GM23338 (cell line): ENCODE measurements at places on chromosomes 7 and 10. TPM values are rescaled to one million over a fixed set of nuclear protein-coding genes. Genes with fewer than 3 reads are reported as not detected.

STEAP2 gene
- total RNA-seq: 20.9 and 22.0 TPM in 2 replicates

DNA sequence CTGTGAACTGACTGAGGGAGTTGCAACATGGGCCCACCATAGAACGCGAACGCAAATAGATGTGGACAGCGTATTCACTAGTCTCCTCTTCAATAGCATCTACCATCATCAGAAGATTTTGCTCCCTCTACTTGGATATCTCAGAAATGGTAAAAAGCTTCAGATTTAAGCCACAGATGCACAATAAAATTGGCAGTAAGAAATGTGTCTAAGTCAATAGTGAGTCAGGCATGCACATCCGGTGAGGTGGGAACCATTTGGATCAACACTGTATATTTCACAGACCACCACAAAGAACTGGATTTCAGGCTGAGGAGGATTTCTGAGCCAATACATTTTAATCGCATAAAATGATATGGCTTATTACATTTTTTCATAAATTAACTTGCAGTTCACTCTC lies 111.5 kb upstream of the ADAM12 start:
- no peaks in the 10 kb centered on the region for H3K27me3 ChIP-seq
- H3K4me1 ChIP-seq: no peaks in the 10 kb centered on the region
- H3K4me3 ChIP-seq: no peak overlapping the region
- H3K36me3 ChIP-seq: no peaks in the 10 kb centered on the region
- no peak for DNase-seq

DNA sequence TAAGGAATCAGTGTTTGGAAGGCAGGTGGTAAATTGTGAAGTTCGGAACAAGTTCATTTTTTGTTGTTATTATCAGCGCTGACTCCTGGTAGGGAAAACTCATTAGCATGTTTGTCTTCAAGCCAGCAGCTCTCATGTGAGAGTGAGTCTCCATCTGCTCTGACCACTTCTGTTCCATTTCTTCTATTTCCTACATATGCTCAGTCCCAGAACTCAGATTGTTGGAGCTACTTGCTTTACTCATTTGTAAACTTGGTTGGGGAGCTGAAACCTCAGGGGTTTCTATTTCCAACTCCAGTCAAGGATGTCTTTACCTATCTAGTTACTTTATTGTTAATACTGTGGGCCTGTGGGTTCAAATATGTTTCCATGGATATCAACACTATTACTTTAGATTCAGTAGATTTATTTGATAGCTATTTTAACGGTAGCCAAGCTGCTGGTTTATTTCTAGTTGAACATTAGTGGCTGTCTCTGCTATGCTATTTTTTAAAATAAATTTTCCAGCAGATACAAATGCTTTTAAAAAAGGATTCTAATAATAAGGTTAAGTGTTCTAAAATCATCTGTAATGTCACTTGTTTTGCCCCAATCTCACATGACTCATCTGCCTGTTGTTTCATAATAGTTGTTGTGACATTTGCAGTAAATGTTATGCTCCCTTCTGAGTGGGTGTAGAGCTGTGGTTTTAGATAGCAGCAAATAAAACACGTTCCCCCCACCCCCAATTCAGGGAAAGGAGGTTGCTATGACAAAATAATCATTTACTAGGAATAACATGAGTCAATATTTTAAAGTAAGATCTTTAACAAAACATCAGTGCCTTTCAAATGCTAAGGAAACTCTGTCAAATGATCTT lies 143.3 kb downstream of the HDAC9 start:
- no peaks in the 10 kb centered on the region for H3K4me1 ChIP-seq
- H3K4me3 ChIP-seq: no peak overlapping the region
- H3K36me3 ChIP-seq: no peaks in the 10 kb centered on the region
- no peaks in the 10 kb centered on the region for H3K27me3 ChIP-seq
- no peak for DNase-seq

DNA sequence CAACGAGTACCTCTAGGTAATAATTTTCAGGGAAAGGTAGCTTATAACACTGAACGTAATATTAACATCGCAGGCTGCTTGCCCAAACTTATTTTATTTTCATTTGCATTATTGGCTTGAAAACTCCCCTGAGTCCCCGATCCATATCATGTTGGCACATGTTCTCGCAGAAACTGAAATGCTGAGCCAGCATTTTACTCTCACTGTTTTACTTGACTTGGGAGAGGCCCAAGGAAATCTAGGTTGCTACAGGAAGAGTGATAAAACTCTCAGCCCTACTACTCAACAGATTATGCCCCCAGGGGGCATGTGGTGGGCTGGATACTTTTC lies 183.5 kb upstream of the HABP2 start:
- no peak overlapping the region for H3K27ac ChIP-seq
- no peaks in the 10 kb centered on the region for H3K4me1 ChIP-seq
- H3K36me3 ChIP-seq: no peaks in the 10 kb centered on the region

PCDH15 gene
- 0.31 and 0.66 TPM in 2 replicates for total RNA-seq

- peaks cover 6% of the 10 kb centered on the region; the same call in 1 of the 2 replicates for H3K4me1 ChIP-seq
- H3K36me3 ChIP-seq: no peaks in the 10 kb centered on the region
- H3K4me3 ChIP-seq: no peak overlapping the region
- no peaks in the 10 kb centered on the region for H3K27me3 ChIP-seq
Measured at GRCh38 chr10:97065686-97066660, 119.8 kb downstream of the SLIT1 start.
